Fibroblast of skin of left biceps (primary cell): ENCODE measurements at places on chromosomes 2 and 18.

DNA sequence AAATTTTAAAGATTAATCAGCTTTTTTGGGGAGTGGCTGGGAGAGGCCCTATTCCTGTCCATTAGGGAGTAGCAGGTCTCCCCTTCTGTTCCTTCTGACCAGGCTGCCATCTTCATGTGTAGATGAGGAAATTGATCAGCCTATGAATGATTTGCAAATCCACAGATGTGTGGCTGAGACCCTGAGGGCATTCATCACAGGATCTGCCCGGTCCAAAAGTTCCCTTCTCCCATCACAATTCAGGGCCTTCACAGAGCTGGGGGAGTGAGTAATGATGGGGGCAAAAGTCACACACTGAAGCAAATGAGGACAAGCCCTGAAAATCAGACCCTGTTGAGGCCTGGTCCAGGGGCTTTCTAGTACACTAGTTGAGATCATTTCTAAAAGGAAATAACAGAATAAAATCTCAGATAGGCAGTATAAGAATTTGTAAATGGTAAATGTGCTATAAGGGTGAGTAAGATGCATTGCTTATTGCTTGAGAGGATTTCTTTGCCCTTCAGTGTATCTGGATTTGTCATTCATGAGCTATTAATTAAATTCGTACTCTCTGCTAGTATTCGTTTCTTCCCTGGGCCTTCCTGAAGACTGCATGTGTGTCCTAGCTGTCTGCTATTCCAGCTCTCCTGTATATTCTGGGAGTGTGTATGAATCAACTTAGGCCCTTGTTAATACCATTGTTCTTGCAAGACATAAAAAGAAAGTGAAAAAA lies 53.2 kb downstream of the SETBP1 start:
- no peak for DNase-seq

- no peak for DNase-seq
These were observed 4.2 kb downstream of the CLK1 start for GRCh38 chr2:200860092-200860795.

DNA sequence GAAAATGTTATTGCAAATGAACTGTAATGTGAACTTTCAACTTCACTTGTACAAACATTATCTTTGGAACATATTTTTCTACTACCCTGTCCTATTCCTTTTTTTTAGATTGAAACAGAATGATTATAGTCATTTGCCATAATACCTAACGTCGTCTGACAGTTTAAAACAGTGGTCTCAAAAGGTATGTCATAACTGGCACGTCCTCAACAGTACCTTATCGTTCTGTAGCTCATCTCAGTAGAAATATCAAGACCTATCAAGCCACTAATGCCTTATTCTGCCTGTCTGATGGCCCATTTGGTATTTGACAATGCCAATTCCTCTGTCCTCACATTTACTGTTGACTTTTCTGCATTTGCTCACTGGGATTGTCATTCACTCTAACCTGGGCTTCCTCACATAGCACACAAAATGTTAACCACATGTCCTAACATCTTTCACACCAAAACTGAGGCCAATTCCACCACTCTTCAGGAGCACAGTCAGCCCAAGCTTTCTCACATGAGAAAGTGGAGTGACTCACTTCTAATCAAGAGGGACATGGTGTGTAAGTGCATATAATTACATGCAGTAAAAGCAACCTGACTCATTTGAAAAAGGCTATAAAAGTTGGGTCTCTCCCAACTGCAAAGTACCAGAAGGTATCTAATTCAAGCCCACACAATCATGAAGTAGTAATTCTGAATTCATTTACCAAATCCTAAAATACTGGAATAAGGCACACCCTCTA lies 34.8 kb downstream of the DNER start:
- no peak for DNase-seq

DNA sequence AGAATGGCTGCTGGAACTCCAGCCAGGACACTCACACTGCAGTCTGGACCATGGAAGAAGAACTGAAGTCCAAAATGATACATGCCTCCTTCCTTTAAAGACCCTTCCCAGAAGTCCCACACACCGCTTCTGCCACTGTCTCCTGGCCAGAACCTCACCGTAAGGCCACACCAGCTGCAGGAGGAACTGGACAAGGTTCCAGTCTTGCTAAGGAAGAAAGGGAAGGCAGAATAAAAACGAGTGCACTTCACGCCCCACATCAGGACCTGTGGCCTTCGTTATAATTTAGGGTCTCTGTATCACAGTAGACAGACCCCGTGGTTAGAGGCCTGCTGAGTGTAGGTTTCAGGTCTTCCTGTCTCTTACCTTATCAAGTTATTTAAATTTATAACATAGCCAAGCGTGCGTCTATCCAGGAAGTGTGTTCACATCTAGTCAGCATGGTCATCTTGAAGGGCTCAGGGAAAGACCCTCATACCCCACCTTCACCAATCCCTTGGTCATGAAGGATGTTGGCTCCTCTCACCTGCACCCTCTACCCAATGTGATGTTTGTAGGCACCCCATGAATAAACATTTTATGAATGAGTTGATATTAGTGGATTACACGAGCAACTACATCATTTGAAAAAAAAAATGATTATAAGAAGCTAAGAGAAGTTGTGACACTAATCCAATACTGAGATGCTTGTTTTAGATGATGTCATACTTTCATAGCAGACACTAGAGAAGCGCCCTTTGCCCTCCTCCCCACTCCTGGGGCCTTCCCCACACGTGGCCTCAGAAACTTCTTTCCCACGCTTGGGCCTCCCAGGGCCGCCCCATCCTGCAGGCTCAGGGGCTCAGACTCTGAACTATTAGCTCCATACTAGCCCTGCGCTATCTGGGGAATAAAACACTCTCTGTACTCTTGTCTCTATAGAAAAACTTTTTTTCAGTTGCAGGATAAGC lies 157.6 kb downstream of the FAM210A start:
- DNase-seq = no peak
